NCI-H526 (cell line): ENCODE measurements at places on chromosomes 5 and 9.

DNA sequence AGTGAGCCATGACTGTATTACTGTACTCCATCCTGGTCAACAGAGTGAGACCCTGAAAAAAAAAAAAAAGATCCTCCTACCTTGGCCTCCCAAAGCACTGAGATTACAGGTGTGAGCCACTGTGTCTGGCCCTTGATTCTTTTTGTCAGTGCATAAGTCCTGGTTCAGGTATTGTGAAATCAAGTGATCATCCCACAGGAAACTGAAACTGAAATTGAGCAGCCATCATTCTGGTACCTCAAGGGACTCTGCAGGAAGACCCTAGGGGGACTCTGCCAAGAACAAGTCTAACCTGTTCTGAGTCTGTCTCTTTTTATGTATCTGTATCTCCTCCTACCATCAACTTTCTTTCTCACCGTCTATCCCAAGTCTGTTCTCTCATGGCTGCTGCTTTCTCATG, 1.9 kb upstream of the DCAF10 start:
- DNase-seq: no peak

- DNase-seq: no peak
These were observed 34.6 kb downstream of the TTC39B start for GRCh38 chr9:15272377-15272928.

DNA sequence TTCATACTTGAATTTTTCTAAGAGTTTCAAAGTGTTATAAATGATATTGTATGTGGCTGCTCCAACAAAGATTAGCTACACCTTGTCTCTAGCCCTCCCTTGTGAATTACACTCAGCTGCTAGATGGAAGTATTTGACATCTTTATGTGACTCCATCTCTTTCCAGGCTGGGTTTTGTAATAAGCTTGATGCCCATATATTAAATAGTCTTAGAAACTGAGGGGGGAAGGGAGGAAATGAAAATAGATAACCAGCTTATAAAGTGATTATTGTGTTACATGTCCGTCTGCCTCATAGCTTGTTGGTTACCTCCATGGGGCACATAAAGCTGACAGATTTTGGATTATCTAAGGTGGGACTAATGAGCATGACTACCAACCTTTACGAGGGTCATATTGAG, 63.4 kb downstream of the CD180 start:
- DNase-seq: no peak

- DNase-seq: no peak
These were observed 27.1 kb upstream of the ARL15 start for GRCh38 chr5:54337523-54337922.

- DNase-seq: no peak
These were observed 37.3 kb downstream of the FSD1L start for GRCh38 chr9:105485131-105485530.

DNA sequence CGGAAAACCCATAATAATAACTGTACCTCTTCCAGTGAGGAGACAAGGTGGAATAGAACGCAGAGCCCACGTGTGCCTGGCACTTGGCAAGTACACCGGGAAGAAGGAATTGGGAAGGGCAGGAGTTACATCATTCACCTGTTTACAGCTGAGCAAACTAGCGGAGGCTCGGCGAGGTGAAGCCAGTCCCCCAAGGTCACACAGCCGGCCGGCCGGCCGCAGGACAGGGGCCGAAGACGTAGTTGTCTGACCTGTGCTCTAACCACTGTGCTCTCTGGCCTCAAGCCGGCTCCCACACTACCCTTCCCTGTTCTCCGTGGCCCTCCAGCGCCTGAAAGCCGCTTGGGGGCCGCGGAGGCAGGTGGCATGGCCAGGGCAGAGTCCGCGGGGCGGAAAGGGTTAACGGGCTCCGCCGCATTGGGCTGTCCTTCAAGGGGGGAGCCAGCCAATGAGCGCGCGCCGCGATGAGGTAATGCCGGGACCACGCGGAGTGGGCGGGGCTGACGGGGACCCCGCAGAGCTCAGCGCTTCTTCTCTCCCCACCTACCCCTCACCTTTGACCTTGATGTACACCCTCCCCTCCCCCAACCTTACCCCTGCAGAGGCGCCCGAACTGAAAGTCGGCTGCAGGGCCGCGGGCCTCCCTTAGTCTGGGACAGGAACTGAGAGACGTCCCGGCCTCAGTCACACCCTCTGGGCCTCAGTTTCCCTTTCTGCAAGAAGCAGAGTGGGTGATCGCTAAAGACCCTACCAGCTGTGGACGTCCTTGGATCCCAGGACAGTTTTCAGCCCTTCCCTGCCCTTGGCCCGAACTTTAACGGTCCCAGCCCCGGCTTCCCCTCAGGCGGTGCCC, 125.1 kb downstream of the C9orf50 start:
- DNase-seq: peak; percentile 38

DNA sequence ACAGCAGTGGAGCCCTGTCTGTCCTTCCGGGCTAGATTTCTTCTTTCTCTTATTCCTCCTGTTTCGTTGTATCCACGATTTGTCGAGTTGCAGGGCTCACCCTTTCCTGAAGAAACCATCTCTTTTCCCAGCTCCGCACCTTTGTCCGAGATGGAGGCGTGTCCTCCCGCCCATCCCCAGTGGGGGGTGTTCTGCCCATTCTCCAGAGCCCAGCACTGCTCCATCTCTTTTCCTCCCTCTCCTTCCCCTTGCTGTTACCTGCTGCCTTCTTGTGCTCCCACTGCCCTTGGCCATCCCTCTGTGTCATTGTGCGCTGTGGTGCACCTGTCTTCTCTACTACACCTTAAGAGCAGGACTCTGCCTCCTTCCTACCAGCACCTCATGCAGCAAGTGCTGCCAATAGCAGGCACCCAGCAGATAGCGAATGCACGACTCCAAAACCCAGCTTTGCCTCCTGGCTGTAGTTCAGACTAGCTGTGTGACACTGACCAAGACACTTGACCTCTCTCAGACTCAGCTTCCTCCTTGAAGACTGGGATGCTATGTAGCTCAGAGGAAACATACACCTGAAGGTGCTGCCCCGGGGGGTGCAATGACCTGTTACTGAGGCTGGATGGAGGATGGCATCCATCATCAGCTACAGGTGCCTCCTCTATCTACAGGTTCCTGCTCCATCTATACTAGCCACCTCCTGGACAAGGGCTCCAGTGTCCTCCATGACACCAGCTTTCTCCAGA, 8.9 kb downstream of the OR13J1 start:
- no peak for DNase-seq

- DNase-seq: no peak
These were observed 25.8 kb downstream of the AFAP1L1 start for GRCh38 chr5:149297340-149298025.

DNA sequence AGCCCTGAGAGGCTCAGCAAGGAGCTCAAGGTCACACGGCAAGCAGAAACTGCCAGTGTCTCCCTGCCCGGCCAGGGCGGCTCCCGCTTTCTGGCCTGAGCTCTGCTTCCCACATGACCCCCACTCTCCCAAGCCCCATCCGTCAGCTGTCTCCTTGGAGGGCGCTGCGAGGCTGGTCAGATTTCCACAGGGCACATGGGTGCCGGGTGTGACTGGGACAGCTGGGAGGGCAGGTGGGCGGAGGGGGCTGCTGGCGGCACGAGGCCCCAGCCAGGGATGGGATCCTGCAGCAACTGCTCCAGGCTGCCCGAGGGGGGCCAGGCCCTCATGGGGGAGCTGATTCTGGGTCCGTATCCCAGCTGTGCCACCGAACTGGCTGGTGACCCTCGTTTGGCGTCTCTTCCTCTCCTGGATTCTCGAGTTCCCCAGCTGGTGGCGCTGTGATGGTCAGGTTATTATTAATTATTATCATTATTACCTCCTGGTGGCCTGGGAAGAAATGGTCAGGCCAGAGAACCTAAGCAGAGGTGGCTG, 12.9 kb upstream of the WDR38 start:
- no peak for DNase-seq

- no peak for DNase-seq
These were observed 90.9 kb upstream of the LMX1B start for GRCh38 chr9:126522612-126523356.

DNA sequence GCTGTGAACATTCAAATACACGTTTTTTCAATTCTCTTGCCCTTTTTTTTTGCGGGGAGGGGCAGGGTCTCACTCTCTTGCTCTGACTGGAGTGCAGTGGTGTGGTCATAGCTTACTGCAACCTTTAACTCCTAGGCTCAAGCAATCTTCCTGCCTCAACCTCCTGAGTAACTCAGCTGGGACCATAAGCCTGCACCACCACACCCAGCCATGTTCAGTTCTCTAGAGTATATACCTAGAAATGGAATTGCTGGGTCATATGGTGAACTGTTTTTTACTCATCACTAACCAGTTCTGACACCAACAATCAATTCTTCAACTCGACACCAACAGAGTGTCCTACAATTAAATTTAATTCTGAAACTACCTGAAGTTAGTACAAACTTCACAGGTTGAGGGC, 85.5 kb upstream of the ZNF169 start:
- no peak for DNase-seq

- DNase-seq: no peak
These were observed 10.7 kb upstream of the PRXL2C start for GRCh38 chr9:96665789-96666188.

DNA sequence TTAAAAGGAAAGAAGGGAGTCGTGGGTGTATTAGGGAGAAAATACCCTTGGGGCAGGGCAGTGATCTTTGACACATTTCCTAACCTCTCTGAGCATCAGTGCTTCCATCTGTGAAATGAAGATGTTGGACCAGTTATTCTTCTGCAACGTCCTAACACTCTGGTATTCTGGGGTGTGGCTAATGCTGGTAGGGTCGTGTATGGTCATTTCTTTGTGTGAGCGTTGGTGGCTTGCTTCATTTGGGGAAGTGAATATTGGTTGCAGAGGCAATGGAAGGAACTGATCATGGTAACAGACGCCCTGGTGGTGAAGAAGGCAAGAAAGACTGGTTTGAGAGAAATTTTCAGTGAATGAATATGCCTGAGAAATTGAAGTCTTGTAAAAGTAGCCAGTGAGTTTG, 67.9 kb upstream of the TTC23L start:
- no peak for DNase-seq

- DNase-seq: no peak
These were observed 869.6 kb downstream of the MAT2B start for GRCh38 chr5:164375051-164375450.

- DNase-seq: no peak
These were observed 131.9 kb downstream of the CWC27 start for GRCh38 chr5:64900618-64901017.

DNA sequence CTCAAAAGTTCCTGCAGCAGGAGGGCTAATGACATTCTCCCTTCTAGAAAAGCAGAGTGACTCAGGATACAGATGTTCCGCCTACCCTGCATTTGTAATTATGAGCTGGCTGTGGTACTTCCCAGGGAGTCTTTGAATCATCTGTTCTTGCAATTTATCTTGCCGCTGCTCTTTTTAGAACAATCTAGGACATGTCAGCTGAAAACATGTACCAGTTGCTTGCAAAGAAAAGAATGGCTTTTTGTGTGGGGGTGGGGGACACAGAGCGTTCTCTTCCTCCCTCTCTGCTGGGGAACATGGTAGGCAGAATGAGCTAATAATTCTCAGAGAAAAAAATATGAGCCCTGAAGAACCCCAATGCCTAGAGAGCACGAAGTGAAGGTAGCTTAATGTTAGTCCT, 51.7 kb upstream of the TUT7 start:
- DNase-seq: no peak

DNA sequence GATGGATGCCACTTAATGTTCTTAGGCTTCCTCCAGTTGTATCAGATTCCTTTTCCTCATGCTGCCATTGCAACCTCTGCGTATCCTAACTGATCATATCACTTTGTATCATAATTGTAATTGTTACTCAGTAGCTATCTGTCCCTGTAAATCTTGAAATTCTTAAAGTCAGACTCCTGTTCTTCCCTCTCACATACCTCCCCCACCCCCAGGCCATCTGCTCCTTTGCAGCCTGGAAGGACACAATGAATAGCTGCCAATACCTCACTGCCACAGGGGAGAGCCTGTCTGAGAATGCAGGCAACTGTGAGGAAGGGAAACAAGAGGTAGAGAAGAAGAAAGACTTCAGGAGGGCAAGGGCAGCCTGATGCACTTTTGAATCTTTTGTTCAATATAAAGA, 228.5 kb downstream of the ENC1 start:
- DNase-seq: no peak

GRCh38 chr9:94593459-94594345, at the start of gene FBP2:
FBP2 (minus strand) TSS chr9:94593824; CDS start chr9:94593726, 98 bp downstream.
- no peak for DNase-seq

GRCh38 chr9:84822589-84823233, 153.2 kb downstream of the NTRK2 start:
- no peak for DNase-seq

- DNase-seq: peak; percentile 21
These were observed 431.1 kb downstream of the DTWD2 start for GRCh38 chr5:118557251-118557661.

- DNase-seq: no peak
These were observed at the start of gene GOLGA2 for GRCh38 chr9:128275198-128276007. GOLGA2 (minus strand) TSS chr9:128276007; CDS start chr9:128275976, 31 bp downstream.

DNA sequence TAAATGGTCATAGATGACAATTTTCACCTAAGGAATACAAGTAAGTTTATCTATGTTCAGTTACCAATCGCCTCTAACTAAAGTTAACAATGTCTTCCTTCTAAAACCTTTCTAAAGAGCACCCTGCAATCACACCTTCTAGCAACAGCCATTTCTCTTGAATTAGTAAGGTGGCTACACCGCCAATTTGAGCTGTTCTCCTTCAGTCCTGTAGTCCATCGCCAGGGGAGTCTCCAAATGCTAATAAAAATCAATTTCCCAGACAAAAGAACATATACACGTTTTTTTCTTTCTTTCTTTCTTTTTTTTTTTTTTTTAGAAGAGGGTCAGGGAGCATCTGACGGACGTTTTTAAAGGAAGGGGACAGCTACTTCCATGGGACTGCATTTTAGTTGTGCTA, 729 bp upstream of the RORB start:
- DNase-seq: no peak

DNA sequence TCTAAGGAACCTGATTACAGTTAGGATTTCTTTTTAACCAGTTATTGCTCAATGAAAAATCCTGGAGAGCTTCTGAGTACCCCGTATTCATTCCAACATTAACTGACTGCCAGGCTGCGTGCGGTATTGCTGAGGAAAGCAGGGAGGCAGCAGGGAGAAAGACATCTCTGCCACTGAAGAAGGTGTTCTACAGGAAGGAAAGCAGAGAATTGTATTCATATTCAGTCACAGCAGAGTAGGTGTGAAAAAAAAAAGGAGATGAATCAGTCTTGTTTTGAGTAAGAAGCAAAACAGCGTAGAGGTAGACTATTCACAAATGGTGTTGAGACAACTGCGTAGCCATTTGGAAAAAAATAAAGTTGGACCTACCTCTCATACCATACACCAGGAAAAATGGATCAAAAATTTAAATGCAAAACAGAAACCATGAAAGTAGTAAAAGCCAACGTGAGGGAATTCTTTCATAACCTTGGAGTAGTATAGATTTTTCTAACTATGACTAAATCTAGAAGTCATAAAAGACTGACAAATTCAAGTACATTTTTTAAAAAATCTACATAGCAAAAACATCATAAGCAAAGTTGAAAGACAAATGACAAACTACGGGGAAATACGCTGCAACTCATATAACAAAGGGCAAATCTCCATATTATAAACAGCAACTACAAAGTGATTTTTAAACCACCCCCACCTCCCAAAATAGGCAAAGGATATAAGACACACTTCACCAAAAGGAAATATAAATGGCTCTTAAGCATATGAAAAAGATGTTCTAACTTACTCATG, 9.9 kb upstream of the NR4A3 start:
- peak; percentile 57 for DNase-seq

GRCh38 chr5:143261748-143262392, 141.6 kb downstream of the NR3C1 start:
- no peak for DNase-seq

- no peak for DNase-seq
These were observed 27.3 kb downstream of the ELL2 start for GRCh38 chr5:95934207-95934804.
